ENCODE measurements at places on chromosomes 7 and 10.

DNA sequence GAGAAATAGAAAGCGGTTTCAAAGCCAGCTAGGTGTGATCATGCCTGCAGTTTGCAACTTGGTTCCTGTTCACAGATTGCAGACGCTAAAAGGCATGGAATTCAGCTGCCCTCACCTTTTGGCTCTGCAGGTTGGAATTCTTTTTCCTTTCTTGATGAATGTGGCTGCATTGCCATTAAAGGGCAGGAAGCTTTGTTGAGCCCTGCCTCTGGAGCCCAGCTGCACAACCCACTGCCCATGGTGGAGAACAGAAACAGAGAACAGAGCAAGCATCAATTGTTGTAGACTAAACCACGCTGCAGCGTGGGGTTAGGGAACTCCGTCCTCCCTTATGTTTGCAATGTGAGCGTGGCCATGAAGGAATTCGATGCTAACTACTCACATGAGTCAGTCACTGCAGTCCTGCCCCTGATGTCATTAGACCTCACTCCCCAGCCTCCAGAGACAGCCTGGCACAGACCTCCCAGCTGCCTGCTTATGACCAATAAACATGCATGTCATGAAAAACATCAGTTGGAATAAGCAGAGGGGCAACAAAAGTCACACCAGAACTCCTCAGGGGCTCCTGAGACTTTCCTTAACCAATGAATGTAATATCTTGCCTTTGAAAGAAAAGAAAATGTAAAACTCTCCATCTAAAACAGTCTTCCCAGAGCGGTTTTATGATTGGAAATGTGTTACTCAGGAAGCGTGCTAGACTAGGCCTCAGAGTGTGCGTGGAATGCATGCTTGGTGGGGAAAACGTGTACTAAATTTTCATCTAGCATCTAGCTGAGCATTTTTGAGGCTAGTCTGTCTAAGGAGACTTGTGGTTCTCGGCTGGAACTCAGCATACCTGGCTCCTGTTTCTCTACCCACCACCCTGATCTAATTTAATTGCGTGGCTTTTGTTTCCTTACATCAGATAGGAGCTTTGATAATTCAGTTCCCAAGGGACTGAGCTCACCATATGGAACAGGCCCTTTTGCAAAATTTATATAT is 232.2 kb downstream of the KIAA1217 start:
- DNase-seq, result no peak

GRCh38 chr7:91156316-91157185 is 107.7 kb upstream of the FZD1 start:
- DNase-seq, result no peak

GRCh38 chr10:25888627-25889026 is 45.4 kb upstream of the MYO3A start:
- no peak for DNase-seq

DNA sequence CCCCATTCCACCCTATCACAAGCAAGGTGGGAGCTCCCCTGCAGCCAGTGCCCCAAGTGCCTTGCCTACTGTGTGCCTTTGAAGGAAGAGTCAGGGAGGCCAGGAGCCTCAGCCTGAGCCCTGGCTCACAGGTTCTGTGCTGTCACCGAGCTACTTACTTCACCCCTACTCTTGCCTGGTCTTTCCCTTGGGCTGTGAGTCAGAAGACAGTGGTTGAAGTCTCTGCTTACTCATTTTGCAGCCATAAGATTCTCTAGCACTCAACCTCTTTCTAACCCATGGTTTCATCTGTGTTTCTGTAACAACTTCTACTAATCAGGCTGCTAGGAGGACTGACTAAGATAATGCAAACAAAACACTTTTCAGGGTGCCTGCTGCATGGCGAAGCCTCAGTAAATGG is 114.5 kb downstream of the PLCE1 start:
- no peak for DNase-seq

DNA sequence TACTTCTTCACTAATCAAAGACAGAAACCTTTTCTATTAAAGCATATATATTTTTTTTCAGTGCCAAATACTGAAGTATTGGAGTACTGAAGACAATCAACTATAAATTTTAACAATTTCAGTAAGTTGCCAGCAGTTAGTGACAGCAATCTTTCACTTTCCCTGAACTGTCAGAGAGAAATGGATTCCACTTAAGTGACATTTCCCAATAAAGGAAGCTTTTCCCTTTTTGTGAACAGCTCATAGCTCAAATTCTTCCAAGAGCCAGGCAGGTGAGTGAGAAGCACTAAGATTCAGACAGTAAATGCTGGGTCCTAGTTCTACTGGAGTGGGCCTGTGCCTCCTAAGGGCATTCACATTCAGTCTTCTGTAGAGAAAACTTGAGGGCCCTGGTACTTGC is 142.0 kb downstream of the SRPK2 start:
- DNase-seq, result peak; percentile 46

GRCh38 chr10:76127984-76128589 is 696.7 kb downstream of the LRMDA start:
- DNase-seq, result no peak

DNA sequence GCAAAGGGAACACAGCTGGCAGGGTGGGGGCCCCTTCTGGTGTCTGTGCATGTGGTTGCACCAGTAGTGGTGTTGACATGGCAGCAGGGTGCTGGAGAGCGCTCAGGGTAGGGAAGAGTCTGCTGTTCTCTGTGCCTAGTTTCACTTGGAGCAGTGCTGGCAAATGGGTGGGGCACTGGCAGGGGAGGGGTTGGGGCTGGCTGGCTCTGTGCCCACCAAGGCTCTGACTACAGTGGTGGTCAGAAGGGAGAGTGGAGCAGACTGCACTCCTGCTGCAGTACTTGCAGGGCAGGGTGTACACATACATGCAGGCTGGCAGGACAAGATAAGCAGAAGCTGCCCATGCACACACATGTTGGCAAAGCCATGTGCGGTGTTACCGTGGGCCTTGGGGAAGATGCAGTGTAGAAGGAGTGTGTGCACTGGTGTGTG is 18.2 kb downstream of the FAM25A start:
- no peak for DNase-seq

- peak; percentile 95 for DNase-seq
Measured at GRCh38 chr7:76294344-76295024, 8.0 kb upstream of the HSPB1 start.

GRCh38 chr7:16921644-16922257 is 40.0 kb upstream of the AGR3 start:
- DNase-seq, result no peak

DNA sequence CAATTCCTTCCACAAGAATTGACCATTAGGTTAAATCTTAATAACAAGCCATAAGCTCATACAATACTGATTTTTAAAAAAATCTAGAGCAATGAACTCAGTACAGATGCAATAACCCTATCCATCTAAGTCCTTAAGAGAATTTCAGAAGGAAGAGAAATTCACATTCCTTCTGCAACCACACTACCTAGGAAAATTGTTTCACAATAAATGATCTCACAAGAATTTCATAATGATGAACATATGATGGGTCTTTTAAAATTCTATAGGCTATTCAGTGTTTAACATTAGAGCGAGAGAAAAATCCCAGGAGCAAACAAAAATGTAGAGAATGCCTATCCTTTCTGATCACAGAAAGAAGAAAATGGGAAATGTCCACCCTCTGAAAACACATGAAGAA is 70.0 kb upstream of the MAGI2 start:
- no peak for DNase-seq

GRCh38 chr7:150914196-150914595 is 61.9 kb downstream of the AOC1 start:
- no peak for DNase-seq

DNA sequence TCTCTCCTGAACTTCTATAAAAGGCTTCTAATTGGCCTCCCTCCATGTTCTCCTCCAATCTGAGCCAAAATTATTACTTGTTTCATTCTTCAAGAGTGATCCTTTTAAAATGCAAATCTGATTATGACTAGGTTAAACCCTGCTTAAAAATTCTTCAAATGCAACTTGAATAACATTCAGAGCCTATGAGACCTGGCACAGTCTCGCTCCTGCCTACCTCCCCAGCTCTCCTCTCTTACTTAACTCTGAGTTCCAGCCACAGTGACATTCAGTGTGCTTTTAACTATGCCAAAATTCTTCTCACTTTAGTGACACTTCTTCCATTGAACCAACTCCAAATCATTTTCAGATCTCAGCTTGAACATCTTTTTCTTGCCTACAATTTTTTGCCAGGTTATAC is 68.8 kb downstream of the TMEM168 start:
- DNase-seq, result no peak

GRCh38 chr7:137967143-137968018 is 34.5 kb downstream of the CREB3L2 start:
- DNase-seq, result no peak

DNA sequence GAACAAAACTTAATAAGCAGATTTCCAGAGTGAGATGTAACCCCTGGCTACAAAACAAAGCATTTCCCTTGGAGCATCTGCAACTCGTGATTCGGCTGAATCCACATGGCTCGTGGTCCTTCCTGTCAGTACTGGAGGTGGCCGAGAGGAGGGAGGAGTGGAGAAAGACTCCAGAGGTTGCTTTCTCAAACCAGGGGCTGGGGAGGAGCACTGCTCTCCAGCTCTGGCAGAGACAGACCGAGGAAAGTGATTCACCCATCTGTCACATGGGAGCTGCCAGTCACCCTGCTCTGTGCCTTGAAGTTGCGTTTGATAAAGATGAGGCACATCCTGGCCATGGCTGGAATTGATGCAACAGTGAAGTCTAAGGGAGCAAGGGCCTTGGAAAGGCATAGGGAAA is 72.7 kb downstream of the COL13A1 start:
- no peak for DNase-seq

DNA sequence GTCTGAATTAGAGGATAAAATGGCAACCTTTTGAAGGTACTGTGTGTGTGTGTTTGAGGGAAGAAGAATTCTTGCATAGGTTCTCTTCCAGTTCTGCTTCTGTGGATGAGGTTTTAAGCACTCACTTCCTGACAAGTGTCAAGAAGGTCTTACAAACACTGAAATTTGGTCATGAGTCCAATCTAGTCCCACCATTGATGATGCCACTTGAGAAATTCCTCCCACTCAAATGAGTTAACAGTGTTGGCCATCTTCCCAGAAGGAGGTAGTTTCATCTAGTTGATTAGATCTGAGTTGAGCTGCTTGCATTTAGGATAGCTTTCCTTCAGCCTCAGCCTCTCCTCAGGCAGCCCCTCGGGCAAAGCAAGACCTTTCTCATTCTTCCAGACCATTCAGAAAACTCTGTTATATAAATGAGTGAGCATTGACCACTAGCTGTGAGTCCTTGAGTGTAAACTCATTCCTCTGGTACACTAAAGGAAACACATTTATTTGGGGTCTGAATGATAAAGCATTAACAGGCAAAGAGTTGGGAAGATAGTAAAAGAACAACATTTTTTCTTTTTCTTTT is 189.5 kb downstream of the TRIL start:
- DNase-seq, result no peak

DNA sequence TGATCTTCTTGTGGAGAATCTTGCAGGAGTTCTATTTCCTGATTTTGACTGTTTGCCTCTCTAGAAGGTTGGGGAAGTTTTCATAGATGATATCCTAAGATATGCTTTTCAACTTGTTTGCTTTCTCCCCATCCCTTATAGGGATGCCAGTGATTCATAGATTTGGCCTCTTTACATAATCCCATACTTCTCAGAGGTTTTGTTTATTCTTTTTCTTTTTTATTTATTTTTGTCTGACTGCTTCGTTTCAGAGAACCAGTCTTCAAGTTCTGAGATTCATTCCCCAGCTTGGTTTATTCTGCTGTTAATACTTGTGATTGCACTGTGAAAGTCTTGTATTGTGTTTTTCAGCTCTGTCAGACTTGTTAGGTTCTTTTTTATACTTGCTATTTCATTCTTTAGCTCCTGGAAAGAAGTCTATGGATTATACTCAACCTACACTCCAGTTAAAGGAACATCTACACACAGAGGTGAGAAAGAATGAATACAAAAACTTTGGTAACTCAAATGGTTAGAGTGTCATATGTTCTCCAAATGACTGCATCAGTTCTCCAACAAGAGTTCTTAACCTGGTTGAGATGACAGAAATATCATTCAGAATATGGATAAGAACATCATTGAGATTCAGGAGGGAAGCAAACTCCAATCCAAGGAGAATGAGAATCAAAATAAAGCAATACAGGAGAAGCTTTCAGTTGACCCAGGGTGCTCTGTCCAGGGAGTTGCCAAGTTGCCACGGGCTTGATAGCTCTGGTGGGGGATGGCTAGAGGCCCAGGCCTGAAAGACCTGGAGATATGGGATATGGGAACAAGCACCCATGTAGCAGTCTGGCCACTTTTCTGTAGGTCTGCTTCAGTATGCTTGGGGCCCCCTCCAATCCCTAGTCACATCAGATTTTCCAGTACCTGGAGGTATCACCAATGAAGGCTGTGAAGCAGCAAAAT is 150.3 kb downstream of the AHR start:
- no peak for DNase-seq

- no peak for DNase-seq
Measured at GRCh38 chr10:5354068-5354467, 10.7 kb upstream of the UCN3 start.

DNA sequence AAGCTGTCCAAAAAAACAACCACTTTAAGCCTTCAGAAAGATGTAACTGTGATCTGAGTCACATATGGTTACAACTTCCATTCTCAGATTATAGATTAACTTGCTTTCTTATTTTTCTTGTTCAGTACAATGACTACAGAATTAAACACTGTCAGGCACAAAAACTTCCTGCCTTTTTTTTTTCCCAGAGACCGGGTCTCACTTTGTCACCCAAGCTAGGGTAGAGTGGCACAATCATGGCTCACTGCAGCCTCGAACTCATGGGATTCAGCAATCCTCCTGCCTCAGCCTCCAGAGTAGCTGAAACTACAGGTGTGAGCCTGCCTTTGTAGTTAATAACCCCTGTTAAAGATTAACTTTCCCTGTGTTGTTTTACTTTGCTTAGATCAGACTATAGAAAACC is 163.2 kb downstream of the AVL9 start:
- DNase-seq, result no peak

- DNase-seq, result no peak
Measured at GRCh38 chr10:13054844-13055243, 45.1 kb upstream of the OPTN start.

DNA sequence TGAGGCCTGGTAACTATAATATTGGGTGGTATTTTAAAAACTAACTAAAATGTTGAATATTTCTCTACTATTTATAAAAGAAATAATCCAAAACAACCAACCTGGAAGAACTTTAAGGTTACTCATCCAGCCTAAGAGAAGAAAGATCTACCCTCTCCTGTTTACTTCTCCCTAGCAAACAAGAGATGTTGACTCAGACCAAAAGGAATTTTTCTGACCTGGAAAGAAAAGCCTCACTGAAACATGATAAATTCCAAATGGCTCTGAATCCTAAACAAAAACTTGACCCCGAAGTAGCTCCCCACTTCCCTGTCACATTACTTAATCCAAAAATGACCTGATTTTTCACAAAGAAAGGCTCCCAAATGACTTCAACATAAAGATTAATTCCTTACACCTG is 101.2 kb downstream of the PARD3 start:
- DNase-seq, result no peak
